ENCODE measurements at places on chromosomes 5 and 9. TPM values are rescaled to one million over a fixed set of nuclear protein-coding genes. Genes with fewer than 3 reads are reported as not detected.

DNA sequence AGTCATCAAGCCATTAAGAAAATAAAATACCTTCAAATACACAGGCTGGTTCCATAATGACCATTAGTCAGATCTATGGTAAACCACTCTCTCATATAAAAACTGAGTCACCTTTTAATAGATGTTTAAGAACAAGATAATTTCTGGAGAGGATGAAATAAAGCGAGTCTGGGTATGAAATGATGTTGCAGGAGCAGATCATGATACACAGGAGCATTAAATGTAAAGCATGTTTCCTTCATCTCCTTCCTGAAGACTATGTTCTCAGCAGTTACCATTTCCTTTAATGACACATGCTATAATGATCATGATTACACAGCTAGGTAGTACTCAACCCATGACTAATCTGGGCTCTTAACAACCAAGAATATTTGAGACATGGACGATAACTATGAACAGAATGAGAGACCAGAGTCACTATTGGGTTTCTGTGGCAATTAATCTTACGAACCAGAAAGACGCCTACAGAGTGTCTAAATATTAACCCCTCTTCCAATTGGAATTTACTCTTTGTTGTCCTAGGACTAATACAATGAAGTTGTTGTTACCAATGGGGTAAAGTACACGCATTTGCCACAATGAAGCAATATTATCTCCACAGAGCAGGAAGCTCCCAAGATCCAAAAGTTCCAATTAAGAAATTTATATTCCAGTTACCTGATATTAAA is 105.6 kb downstream of the NR6A1 start:
- peaks cover 24% of the 10 kb centered on the region for H3K4me1 ChIP-seq
- DNase-seq, result peak; percentile 91
- H3K4me3 ChIP-seq, result 0 out of 2 replicates have a peak overlapping the region, but pooled peaks have one; percentile 33
- H3K36me3 ChIP-seq, result no peaks in the 10 kb centered on the region
- H3K27me3 ChIP-seq, result no peaks in the 10 kb centered on the region

DNA sequence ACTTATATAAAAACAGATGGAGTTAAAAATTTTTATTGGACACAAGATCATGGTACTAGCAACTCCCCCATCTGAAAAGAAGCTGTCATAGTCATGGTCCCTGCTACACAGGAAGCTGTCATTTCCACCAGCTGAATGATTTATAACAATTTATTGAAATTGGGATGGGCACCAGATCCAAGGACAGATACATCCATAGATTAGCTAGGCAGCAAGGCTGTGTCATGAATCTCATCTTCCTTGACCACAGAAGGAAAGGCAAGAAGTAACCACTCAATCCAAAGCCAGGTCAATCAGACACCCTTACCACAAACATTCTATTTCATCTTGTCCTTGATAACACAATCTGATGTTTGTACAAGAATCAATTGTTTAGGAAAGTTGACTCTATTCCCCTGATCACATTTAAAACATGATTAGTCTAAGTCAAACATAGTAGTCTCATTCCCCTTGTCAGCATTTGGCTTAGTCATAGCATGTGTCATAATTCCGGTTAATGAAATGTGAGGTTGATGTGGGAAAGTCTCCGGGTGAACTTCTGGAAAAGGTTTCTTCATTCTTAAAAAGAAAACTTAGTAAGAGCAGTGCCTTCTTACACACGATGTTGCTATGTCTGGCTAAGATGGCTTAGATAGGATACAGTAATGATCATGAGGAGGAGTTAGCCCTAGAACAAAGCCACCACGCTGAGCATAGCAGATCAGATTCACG is 462.6 kb upstream of the PAPPA start:
- DNase-seq, result peak; percentile 98
- peaks cover 46% of the 10 kb centered on the region for H3K4me1 ChIP-seq
- H3K27ac ChIP-seq, result peak overlapping the region; percentile 100
- H3K4me3 ChIP-seq, result peak overlapping the region; percentile 51

DEPDC1B gene
- 8.5 TPM for total RNA-seq

GRCh38 chr9:91948101-91948596 is 1.9 kb downstream of the ROR2 start:
- peak overlapping the region; percentile 79 for H3K4me3 ChIP-seq
- H3K36me3 ChIP-seq, result no peaks in the 10 kb centered on the region
- H3K27me3 ChIP-seq, result no peaks in the 10 kb centered on the region
- peak; percentile 61 for DNase-seq
- peaks cover 30% of the 10 kb centered on the region for H3K4me1 ChIP-seq

DNA sequence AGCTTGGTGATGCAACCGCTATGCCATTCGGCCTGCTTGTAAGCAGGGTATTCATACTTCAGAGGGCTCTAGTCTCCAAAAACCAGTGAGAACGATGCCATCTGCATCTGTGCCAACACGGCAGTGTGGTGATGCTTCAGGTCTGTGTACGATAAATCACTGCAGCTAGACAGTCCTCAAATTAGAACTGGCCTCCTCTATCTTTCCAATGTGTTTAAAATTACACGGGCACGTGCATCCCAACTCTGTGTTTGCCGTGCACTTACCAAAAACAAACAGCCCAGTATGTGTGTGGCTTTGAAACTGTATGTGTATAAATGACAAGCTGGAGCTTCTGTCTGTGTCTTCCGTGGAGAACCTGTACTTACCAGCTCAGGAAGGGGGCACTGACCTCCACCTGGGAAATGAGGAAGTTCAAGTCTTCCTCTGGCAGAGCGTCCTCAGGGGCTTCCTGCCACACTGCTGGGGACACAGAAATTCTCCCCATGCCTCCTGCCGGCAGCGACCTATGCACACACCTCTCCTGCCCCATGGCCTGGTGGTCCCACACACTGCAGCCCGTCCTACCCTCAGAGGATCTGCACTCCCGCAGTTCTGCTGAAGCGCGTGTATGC is 12.3 kb downstream of the MED10 start:
- H3K27ac ChIP-seq, result no peak overlapping the region
- H3K4me3 ChIP-seq, result no peak overlapping the region
- H3K4me1 ChIP-seq, result no peaks in the 10 kb centered on the region

- no peak overlapping the region for H3K27ac ChIP-seq
- H3K27me3 ChIP-seq, result no peaks in the 10 kb centered on the region
- DNase-seq, result peak; percentile 16
- H3K4me1 ChIP-seq, result no peaks in the 10 kb centered on the region
Measured at GRCh38 chr9:2424619-2425033, 197.0 kb upstream of the VLDLR start.

- H3K4me3 ChIP-seq, result no peak overlapping the region
- H3K36me3 ChIP-seq, result no peaks in the 10 kb centered on the region
- no peaks in the 10 kb centered on the region for H3K4me1 ChIP-seq
- H3K27me3 ChIP-seq, result peaks cover 4% of the 10 kb centered on the region
- no peak overlapping the region for H3K27ac ChIP-seq
Measured at GRCh38 chr5:1118738-1119137, 6.9 kb upstream of the SLC12A7 start.

LRRC14B gene
- total RNA-seq, result not detected

SPRY4 gene
- 12.8 TPM for total RNA-seq

DNA sequence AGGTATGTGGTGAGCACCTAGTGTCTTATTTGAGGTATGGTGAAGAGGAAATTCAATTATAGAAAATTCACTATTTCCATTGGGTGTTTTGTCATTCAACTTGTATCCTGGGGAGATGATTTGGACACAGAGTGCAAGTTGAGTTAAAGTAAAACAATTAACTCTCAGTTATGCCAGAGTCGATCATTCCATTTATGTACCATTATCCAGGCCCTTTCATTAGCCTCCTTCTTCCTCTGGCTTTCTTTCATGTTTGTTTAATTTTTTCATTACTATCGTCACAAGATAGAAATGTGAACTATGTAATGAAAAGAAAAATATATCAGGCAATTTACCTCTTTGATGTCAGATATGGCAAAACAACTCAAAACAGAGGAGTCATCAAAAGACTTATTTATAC is 1347.2 kb upstream of the NUDT12 start:
- H3K4me3 ChIP-seq, result no peak overlapping the region
- H3K27ac ChIP-seq, result no peak overlapping the region
- H3K36me3 ChIP-seq, result no peaks in the 10 kb centered on the region
- no peak for DNase-seq
- H3K4me1 ChIP-seq, result no peaks in the 10 kb centered on the region

DNA sequence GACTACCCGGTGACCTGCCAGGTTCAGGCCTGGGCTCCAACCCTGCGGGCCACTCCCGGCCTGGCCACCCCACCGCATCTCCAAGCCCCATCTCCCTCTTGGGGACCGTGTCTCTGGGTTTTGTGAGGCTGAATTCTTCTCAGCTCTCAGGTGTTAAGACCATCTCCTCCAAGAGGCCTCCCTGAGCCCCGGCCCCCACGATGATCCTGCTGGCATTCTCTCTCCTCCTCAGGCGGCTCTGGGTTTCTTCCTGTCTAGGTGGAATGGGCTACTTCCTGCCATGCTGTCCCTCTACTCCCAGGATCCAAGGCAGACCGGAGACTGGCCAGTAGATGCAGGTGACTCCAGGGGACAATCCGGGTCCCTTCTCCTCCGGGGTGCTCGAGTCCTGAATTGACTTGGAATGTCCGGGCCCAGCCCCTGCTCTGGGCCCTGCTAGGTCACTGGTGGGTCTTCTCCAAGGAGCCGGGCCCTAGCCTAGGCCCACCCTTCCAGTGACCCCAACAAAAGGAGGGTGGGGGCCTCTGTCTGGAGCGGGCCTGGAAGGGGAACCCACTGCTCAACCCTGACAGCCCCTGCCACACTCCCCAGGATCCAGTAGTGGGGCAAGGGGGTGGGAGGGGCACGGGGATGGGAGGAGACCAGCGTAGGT is 219.8 kb downstream of the C9orf50 start:
- no peaks in the 10 kb centered on the region for H3K36me3 ChIP-seq
- H3K27ac ChIP-seq, result no peak overlapping the region
- no peak for DNase-seq
- H3K4me3 ChIP-seq, result no peak overlapping the region

GRCh38 chr5:187617-188451 is 3.5 kb upstream of the LRRC14B start:
- DNase-seq, result peak; percentile 21
- no peaks in the 10 kb centered on the region for H3K36me3 ChIP-seq
- H3K4me1 ChIP-seq, result peaks cover 4% of the 10 kb centered on the region
- H3K27ac ChIP-seq, result no peak overlapping the region
- peak overlapping the region; percentile 33 for H3K4me3 ChIP-seq
- H3K27me3 ChIP-seq, result no peaks in the 10 kb centered on the region

GRCh38 chr5:103450333-103451061 is 112.1 kb downstream of the NUDT12 start:
- no peak overlapping the region for H3K4me3 ChIP-seq
- DNase-seq, result peak; percentile 81
- H3K4me1 ChIP-seq, result peaks cover 53% of the 10 kb centered on the region
- H3K36me3 ChIP-seq, result no peaks in the 10 kb centered on the region
- peak overlapping the region; percentile 66 for H3K27ac ChIP-seq
- H3K27me3 ChIP-seq, result no peaks in the 10 kb centered on the region

ANKRD20A1 gene
- total RNA-seq, result not detected

- H3K4me3 ChIP-seq, result no peak overlapping the region
- DNase-seq, result peak; percentile 20
Measured at GRCh38 chr5:6446626-6447309, 1.9 kb upstream of the UBE2QL1 start.

DNA sequence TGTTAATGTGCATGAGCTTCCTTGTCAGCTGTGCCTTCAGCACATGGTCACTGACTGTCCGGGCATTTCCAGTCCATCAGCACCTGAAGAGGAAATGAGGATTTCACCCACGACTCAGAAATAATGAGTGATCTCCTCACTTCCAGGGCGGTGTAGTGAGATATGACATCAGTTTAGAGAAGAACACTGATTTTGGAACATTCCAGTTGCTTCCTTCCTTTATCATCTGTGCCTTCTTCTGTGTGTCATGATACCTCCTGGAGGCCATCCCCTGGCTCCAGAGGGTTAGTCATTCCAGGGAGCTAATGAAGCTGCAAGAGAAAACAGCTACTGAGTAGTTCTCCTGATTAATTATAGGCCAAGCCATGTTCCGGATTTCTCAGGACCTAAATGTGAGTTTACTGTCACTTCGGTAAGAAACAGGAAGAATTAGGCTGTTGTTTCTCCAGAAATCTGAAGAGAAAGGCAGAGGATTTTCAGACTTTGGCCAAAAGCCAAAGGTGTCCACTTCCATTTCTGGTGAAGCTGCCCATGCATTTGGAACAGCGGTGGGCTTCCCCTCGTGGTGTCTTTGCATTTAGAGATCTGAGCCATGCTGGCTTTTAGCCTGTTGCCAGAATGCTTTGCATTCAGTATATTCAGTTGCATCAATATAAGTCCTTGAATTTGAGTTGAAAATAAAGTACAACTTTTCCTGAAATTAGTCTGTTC is 161.3 kb upstream of the OTULINL start:
- no peak overlapping the region for H3K4me3 ChIP-seq
- H3K4me1 ChIP-seq, result peaks cover 34% of the 10 kb centered on the region
- H3K27ac ChIP-seq, result peak overlapping the region; percentile 67
- peaks cover 63% of the 10 kb centered on the region for H3K36me3 ChIP-seq
- DNase-seq, result peak; percentile 82

CDH12 gene
- not detected for total RNA-seq

DNA sequence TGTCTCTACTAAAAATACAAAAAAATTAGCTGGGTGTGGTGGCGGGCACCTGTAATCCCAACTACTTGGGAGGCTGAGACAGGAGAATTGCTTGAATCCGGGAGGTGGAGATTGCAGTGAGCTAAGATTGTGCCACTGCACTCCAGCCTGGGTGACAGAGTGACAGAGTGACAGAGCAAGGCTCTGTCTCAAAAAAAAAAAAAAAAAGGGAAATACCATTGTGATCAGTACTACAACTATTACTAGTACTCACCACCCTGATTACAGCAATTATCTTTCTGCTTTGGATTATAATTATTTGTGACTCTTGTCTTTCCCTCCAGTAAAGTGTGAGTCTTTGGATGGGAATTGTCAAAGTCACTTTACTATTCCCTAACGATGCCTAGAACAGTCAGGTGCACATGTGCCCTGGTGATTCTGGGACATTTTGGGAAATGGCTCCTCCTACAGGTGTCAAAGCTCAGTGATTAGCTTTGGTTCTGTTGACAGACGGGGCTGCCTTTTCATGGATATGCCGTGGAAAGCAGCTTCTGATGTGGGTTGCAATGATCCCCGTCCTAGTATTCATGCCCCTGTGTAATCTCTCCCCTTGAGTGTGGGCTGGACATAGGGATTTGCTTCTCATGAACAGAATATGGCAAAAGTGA is 31.8 kb upstream of the FRRS1L start:
- H3K27me3 ChIP-seq, result peaks cover 25% of the 10 kb centered on the region
- no peaks in the 10 kb centered on the region for H3K4me1 ChIP-seq
- H3K4me3 ChIP-seq, result no peak overlapping the region
- H3K27ac ChIP-seq, result no peak overlapping the region
- no peaks in the 10 kb centered on the region for H3K36me3 ChIP-seq
- DNase-seq, result no peak

KCNV2 gene
- total RNA-seq, result not detected

GRCh38 chr9:129597355-129598088 is 23.4 kb downstream of the C9orf50 start:
- no peaks in the 10 kb centered on the region for H3K36me3 ChIP-seq
- peak overlapping the region; percentile 29 for H3K27ac ChIP-seq
- peaks cover 28% of the 10 kb centered on the region for H3K4me1 ChIP-seq
- peak overlapping the region; percentile 56 for H3K4me3 ChIP-seq
- no peaks in the 10 kb centered on the region for H3K27me3 ChIP-seq

Data from GM23248 (cell line).